ENCODE measurements at places on chromosomes 7 and 10. TPM values are rescaled to one million over a fixed set of nuclear protein-coding genes. Genes with fewer than 3 reads are reported as not detected.

Gene MYL10
- 0.30 TPM for total RNA-seq

Gene PPP1R9A
- 15.6 TPM for total RNA-seq

Gene TMEM243
- total RNA-seq, result 24.5 TPM

- no peak for DNase-seq
Observed at GRCh38 chr10:85565381-85565780, 801.2 kb downstream of the GRID1 start.

GRCh38 chr7:26393818-26394217 is 102.2 kb downstream of the SNX10 start:
- DNase-seq, result no peak

Gene KCNH2
- 4.0 TPM for total RNA-seq

Gene CARD11
- total RNA-seq, result 1.8 TPM

DNA sequence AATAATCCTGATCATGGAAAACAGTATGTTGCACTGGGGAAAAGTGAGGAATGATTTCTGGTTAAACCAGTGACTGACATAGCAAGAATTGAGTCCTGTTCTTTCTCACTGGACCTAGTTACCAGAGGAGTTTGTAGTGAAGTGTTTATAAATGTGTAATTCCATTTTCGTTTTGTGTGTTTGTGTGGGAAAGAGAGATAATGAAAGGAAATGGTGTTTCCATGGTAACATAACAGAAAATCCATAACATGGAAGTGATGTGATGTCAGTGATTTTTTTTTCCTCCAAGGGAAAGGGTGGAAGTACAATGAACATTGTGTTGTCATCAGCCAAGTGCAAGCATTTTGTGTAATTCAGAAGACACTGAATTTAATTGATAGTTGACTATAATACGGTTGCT is 283.9 kb downstream of the PLXDC2 start:
- peak; percentile 54 for DNase-seq

Gene CFTR
- total RNA-seq, result 0.37 TPM

DNA sequence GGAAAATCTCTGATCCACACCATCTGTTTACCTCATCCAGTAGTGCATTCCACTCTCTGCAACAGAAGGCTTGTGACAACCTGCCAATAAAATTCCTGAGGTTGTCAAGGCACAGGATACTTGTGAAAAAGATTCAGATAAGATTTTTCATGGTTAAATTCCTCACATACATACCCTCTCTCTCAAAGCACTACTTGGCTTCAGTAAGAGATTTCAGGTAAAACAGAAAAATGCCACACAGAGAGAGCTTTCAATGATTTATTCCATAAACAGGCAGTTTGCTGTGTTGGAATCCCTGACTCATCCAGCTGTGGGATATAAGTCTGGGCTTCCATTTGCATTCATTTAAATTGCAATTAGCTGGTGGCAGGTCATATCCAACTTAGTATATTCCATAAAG is 99.7 kb upstream of the CAV2 start:
- peak; percentile 43 for DNase-seq

DNA sequence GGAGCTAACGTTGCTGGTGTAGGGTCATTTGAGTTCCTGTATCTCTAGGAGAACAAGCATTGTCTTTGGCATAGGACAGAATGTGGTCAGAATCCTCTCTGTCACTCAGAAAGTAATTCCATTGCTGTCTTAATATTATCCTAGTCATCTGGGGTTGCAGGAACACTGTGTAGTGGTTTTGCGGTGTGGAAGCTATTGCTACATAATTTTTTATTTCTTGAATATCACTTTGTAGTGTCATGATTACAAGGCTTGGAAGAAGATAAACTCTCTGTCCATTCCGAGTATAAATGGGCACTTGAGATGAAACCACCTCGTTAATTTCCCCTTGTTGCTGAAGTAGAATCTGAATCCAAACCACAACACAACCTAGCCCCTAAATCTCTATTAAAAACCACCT is 919.2 kb downstream of the LRMDA start:
- DNase-seq, result no peak

DNA sequence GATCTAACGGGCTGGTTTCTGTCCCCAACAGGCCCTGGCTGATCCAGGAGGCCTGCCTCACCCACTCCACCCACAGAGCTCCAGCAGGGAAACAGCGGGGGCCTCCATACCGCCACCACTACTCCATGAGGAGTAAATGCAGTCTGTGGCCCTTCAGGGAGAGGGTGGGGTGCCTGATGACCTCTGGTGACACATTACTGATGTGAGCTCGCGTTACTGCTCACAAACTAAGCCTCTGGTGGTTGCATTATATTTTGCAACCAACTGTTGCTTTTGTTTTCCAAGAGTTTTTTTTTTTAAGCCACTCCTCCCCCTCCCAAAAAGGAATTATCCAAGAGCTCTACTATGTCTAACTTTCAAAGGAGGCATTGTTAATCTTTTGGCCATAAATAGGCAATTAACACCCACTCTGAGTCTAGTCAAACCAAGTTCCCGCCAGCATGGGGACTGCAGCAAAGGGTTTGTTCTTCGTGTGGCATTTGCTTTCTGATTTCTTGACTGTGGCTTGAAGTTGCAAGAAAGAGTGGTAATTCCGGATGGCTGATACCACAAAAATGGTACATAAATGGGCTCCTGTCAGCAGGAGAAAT is 72.6 kb downstream of the FAM53B start:
- DNase-seq, result peak; percentile 53

GRCh38 chr7:69654849-69655707 is 56.8 kb downstream of the AUTS2 start:
- DNase-seq, result no peak

Gene AGAP4
- 20.8 TPM for total RNA-seq

GRCh38 chr10:103645141-103646054 is 151.9 kb downstream of the NEURL1 start:
- DNase-seq, result peak; percentile 17

Gene GIMAP2
- total RNA-seq, result 4.3 TPM

- DNase-seq, result no peak
Observed at GRCh38 chr10:37301271-37301670, 175.9 kb downstream of the ANKRD30A start.

GRCh38 chr10:78727251-78727650 is 341.5 kb upstream of the ZMIZ1 start:
- no peak for DNase-seq

DNA sequence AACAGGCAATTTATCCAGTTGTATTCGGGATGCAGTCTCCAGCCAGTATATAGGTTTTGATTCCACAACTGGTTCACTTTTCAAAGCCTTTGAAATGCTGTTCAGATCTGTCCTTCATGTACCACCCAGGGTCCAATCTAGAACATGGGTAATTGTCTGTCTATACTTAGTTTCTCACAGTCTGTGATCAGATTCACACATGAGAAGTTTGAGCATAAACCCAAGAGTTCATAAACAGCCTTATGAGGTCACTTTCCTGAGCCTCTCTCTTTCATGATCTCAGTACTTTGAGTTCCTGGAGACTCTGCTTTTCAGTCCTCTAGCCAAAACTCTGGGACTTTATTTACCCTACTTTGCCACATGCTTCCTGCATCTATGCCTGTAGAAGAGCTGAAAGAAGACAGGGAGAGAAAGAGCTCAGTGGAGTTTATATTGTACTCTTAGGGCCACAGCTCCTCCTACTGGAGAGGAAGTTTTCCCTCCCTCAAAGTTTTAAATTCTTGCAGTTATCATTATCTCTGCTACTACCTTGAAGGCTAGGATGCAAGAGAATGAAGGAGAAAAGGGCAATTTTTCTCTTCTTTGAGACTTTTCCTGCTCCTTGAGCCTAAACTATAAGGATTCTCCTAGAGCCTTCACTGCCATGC is 172.0 kb downstream of the ZEB1 start:
- DNase-seq, result peak; percentile 62

DNA sequence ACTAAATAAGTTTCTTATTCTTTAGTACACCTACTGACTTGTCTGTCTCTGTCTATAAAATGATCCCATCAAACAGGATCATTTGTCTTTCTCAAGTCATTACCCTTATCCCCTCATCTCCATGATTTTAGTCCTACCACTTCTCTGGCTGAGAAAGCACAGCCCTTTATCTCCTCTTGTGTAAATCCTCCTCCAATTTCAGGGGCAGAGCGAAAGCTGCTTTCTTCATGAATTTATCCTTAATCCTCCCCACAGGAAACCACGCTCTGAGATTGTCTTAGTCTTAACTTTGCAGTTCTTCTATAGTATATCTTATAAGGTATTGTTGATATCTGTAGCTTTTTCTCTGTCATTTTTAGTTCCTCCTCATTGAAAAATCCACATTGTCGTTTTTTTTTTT is 239.7 kb upstream of the PLXDC2 start:
- DNase-seq, result peak; percentile 61

Gene SMKR1
- 1.7 TPM for total RNA-seq

GRCh38 chr7:83550100-83550499 is 98.8 kb downstream of the SEMA3E start:
- no peak for DNase-seq

Gene SLC13A1
- total RNA-seq, result not detected

DNA sequence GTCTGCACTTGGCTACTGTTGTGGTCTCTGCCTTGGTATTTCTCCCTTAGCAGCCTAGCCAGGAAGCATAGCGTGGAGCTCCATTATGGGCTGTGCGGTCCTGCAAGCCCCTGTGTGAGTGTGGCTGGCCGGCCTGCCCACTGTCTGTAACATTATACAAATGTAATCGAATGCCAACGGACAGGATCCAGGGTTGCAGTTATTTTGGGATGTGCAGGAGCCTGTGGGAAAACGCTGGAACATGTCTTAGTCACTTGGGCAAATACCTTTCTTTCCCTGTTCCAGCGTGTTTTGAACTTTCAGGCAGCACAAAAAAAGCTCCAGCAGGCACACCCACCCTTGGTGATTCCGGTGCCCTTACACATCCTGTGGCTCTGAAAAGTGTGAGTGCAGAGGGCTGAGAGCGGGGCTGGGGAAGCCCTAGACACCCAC is 29.5 kb downstream of the BAG3 start:
- DNase-seq, result no peak

DNA sequence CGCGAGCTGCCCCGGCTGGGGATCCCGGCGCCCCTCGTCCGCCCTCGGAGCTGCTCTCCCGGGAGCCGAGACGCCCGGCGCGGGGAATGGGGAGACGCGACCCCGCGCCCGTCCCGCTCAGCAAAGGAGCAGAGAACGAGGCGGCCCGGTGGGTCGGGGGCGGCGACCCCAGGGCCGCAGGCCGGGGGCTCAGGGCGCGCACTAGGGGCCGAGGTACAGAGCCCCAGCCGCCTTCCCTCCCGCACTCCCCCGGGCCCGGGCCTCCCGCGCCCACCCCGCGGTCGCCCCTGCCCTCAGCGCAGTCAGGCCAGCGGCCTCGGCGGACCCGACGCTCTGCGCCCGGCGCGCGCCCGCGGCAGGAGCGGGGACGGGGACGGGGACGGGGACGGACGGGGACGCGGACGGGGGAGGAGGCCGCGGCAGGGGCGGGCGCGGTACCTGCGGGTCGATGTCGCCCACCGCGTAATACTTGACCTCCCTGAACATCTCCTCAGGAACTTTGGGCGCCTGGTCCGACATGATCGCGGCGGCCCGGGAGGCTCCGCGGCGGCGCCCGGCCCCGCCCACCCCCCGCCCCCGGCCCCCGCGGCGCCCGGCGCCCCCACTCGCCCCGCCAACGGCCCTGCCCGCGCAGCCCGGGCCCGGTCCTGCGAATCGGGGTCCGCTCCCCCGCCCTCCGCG is 373 bp downstream of the PAXIP1 start:
- DNase-seq, result peak; percentile 43

- no peak for DNase-seq
Observed at GRCh38 chr10:121127151-121127906, 276.2 kb downstream of the WDR11 start.

DNA sequence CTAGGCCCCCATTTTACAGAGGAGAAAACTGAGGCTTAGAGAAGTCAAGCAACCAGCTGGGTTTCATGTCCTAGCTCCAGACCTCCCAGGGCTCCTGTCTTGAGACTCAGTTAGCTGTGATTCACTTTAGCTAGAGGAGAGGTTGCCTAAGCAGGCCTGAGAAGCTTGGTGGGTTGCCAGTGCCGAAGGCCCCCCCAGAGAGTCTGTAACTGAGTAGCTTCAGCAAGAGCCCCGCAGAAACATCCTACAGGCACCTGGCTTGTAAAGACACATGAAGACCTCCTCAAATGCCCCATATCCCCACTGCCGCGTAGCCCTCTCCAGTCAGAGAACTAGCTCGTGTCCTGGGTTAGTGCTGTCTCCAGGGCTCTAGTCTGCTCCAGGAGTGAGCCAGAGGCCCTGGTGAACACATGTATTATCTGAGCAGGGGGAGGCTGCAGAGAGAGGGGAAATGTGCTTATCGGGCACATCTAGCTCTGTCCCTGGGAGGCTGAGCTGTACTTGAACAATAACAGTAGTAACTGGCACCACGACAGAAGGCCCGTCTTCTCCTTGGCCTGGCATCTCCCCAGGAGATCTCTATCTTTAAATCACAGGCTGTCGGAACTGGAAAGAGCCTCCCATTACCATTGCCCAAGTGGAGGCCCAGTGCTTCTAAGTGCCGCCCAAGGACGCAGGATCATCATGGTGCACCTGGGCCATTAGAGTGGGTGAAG is 28.9 kb downstream of the UNC5B start:
- DNase-seq, result peak; percentile 65

Gene PIK3AP1
- total RNA-seq, result 0.37 TPM

DNA sequence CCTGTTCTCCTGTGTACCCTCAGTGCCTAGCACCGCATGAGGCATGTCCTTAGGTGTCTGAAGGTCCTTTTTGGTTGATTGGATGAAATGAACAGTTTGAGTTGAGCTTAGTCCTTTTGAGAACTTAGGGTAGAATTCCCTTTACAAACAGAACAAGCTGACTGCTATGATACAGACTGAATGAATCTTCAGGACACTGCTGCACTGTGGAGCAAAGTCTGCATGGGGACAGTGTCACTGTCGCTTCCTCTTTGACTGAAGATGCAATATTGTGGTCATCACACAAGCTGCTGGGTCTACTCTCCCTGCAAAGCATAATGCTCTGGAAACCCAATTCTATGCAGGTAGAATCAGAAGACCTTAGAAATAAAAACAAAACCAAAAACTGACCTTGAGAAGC is 8.6 kb upstream of the PLAU start:
- no peak for DNase-seq

- DNase-seq, result no peak
Observed at GRCh38 chr7:32108651-32109050, 38.4 kb upstream of the PDE1C start.

Gene INTS15
- 43.4 TPM for total RNA-seq

DNA sequence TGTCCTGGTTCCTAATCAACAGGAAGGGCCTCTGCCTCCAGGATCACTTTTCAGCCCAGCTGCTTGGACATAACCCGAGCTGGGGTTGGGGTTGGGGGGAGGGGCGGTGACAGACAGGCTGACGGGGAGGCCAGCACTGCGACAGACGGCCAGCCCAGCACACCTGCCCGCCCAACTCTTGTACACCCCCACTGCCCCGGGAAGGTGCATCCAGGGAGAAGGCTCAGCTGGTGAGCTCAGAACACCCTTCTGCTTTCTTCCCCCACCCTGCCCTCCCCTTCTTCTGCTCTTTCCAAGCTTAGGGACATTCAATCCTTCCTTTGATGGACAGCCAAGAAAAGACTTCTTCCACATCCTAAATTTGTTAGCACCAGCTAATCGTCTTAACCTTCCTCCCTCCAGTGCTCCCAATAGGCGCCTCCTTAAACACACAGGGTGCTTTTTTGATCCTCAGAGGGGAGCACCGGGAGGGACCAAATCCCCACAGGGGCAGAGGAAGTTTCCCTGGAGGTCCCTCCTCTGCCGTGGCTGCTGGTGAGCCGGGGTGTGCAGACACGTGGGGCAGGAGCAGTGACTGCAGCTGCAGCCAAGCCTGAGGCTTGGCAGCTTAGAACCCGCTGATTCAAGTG is 44.7 kb downstream of the COL13A1 start:
- peak; percentile 81 for DNase-seq
